ENCODE measurements at places on chromosomes 2 and 18.

- no peak for DNase-seq
Observed at GRCh38 chr2:231167745-231168459, 30.5 kb upstream of the ARMC9 start.

- DNase-seq: no peak
Observed at GRCh38 chr2:240794178-240794721, 25.8 kb downstream of the KIF1A start.

- DNase-seq: no peak
Observed at GRCh38 chr18:35463827-35464226, 33.9 kb downstream of the INO80C start.

DNA sequence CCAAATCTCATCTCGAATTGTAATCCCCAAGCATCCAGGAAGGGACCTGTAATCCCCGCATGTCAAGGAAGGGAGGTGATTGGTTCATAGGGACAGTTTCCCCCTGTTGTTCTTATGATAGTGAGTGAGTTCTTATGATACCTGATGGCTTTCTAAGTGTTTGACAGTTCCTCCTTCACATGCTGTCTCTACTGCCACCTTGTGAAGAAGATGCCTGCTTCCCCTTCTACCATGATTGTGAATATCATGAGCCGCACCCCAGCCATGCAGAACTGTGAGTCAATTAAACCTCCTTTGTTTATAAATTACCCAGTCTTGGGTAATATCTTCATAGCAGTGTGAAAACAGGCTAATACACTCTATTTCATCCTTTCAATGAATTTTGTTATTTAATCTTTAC lies 446.7 kb downstream of the RNF144A start:
- no peak for DNase-seq

- no peak for DNase-seq
Observed at GRCh38 chr2:20443276-20443920, 3.5 kb upstream of the RHOB start.

- DNase-seq: no peak
Observed at GRCh38 chr2:85750587-85751575, 2.9 kb upstream of the ATOH8 start.

DNA sequence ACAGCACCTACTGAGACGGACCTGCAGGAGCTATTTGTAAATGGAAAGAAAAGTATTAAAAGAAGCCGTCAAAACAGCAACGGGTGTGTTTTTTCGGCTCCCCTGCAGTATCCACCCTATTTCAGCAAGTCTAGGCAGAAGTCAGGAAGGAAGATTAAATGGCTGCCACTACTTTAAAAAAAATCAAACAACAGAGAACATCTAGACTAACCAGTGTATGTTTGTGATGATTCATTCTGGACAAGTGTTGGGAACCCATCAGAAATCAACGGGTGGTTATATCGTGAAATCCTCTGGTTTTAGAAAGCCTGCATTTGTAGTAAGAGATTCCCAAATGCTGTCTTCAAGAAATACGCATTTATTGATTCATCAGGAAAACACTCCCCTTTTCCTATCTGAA lies 9.0 kb downstream of the PMAIP1 start:
- no peak for DNase-seq

- no peak for DNase-seq
Observed at GRCh38 chr2:81196383-81196851, 891.9 kb upstream of the LRRTM1 start.

GRCh38 chr2:101440127-101440738 lies 34.7 kb downstream of the RFX8 start:
- DNase-seq: no peak

GRCh38 chr2:28364610-28365009 lies 28.0 kb upstream of the FOSL2 start:
- DNase-seq: no peak

DNA sequence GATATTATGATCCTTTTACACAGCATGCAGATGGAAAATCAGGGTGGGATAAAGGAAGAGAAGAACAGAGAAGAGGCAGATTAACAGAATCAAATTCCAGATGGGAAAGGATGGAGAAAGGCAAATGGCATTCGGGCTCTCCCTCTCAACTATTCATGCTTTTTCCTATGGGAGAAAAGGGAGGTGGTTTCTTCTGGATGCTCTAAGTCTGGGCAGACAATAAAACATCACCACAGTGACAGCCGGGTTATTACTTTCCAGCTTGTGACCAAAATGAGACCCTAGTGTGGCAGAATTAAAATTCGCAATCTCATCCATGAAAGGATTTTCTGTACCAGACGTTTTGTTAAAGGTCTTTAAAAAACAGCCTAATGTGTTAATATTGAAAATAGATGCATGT lies 440.7 kb downstream of the RND3 start:
- no peak for DNase-seq

DNA sequence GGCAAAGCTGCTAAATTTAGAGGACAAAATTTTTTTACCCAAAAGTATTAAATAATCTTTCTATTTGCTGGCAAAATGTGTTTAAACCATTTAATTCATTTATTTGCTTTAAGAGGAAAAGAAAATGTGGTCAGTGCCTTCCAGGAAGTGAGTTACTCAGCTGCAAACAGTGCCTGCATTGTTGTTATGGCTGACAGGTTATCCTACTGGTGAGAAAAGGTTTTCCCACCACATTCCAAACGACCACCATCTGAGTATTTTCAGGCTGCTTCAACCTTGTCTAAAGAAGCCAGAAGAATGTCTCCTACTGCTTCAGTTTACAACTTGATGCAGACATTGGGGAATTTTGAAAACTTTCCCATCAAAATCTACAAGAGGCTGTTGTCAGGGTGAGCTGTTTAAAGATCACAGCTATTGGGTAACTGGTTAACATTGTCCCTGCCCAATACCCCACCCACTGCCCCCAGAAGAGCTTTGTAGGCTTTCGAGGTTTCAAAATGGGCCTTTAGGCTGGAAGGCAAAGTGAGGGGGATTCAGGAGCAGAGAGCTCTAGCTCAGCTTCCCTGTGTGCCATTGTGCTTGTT lies 461.3 kb upstream of the FANCL start:
- DNase-seq: peak; percentile 2

- DNase-seq: no peak
Observed at GRCh38 chr2:143702931-143703330, 573.7 kb downstream of the ARHGAP15 start.

- DNase-seq: no peak
Observed at GRCh38 chr2:157782057-157782845, 93.9 kb downstream of the ACVR1 start.

GRCh38 chr2:37865640-37866039 lies 59.4 kb upstream of the RMDN2 start:
- DNase-seq: no peak

DNA sequence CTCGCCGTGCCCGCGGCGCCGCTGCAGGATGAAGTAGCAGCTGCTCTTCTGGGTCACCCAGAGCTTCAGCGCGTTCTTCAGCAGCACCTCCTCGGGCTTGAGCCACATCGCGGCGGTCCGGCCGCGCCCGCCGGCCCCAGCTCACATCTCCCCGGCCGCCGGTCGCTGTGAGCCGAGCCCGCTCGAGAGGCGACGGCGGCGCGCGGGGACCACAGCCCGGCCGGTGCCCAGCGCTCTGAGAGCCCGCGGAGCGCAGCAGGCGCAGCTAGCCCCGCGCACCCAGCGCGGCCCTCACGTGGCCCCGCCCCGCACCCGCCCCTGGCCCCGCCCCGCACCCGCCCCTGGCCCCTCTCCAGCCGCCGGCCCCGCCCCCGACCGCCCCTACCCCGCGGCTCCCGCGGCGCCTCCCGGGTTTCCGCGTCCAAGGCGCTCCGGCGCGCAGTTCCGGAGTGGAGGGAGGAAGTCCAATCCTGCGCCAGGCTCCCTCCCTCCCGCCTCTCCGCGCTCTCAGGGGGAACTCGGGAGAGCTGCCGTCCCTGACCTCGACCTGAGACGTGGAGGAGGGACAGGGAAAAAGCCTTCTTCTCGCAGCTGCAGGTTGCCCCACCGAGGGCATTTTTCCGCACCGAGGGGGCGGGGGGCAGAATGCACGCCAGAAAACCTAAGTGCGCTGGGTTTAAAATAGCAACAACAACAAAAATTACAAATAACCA lies at the start of gene TBC1D8:
TSS of gene TBC1D8 (minus strand) at position 237 of the 713 bp plus-strand sequence. CDS start at position 108, 129 bp downstream.
- DNase-seq: no peak
